HFFc6 (cell line): ENCODE measurements at places on chromosomes 5 and 9.

GRCh38 chr9:85055506-85056202 lies 386.1 kb downstream of the NTRK2 start:
- DNase-seq = no peak

DNA sequence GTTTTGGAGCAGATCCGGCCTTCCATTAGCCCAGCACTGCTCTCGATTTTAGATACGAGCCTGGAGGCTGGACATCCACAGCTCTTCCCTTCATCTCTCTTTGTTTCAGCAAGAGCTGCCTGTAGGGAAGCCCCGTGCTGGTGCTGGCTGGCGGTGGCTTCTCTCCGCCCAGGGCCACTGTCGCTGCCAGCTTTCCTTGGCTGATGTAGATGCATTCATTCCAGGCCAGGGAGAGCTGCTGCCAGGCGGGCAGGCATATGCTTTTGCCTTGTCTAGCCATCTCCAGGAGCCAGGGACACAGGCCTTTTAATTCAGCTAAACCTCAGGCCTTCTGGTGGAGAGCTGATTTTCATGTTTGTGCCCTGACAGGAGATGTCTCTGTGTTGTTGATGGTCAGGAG lies 409.3 kb upstream of the CLINT1 start:
- no peak for DNase-seq

DNA sequence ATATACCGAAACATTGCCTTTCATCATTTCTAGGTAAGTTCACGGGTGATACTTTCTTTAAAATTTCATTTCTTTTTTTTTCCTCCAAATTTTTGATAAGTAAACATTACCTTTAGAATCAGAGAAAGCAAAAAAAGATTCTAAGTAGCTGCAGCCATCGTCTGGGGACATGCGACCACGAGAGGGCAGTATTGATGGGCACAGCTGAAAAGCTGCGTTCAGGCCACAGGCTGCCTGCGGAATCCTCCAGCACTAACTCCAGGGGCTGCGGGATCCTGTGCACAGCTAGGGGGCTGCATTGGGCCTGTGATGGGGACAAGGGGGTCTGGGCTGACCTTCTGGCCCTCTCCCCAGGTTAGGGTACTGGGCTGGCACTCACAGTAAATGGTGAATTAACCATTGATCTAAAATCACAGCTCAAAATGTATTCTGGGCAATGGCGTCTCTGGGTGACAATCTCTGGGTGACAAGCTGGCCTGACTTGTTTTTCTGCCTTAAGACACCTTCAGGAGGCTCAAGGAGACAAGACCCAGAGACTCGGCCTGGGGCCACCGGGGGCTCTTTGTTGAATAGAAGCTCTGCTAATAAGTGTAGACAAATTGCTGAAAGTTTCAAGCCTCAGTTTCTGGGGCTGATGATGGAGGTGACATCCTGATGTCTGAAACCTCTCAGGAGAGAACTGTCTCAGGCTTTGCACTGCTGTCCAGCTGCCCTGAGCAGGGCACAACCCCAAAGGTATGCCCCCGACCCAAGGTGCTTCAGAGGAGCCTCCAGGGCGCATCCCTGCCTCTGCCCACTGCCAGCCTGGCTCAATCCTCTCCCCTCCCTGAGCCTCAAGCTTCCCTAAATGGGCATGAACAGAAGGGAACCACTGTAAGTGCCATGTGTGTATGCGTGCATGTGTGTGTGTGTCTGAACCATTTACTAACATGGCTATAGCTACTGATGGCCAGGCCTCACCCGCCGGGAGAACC lies 44.3 kb upstream of the SARDH start:
- DNase-seq = peak; percentile 40

GRCh38 chr5:39209924-39210323 lies 9.4 kb downstream of the FYB1 start:
- DNase-seq = no peak

DNA sequence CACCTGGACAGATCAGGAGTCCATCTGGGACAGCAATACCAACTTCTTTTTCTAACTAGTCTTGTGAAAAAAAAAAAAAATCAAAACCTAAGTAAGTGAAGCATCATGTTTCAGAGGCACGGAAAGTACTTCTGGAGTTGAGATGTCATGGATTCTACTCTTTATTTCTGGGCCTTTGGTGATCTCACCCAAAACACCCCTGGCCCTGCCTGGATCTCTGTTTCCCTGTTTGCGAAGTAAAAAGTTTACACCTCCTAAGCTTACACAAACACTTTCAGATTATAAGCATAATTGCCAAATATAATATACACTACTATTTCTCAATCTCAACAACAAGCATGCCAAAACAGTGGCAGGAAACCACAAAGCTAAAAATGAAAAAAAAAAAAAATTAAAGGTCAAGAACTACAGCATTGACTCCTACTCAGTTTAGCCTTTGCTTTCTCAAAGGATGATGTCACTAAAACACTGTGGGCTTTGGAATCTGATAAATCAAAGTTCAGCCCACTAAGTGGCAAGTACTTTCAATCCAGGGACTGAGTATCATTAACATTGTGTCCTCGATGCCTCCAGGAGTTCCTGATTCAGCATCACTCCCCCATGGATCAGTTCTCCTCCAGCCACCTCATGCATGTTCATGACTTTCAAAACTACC lies 291.9 kb downstream of the NFIB start:
- no peak for DNase-seq

- no peak for DNase-seq
Observed at GRCh38 chr5:129656952-129657351, 90.9 kb upstream of the MINAR2 start.

DNA sequence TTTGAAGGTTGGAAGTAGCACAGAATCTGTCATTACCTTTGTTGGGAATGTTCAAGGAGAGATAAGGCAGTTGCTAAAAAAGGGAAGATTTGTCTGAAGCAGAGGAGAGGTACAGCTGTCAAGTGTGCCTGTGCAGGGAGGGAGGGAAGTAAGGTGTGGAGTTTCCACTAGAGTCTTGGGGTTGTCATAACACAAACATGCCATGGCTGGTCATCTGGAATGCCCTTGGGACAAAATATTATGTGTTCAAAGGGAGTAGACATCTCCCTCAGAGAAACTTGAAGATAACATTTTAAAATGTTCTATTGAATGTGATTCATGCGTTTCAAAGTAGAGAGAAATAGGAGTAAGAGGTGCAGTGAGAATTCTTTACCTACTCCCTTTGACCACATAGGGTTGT lies 95.0 kb downstream of the MUSK start:
- no peak for DNase-seq

GRCh38 chr5:13276156-13276555 lies 668.3 kb downstream of the DNAH5 start:
- DNase-seq = no peak

GRCh38 chr5:115414406-115415142 lies 118.1 kb upstream of the CCDC112 start:
- peak; percentile 86 for DNase-seq

DNA sequence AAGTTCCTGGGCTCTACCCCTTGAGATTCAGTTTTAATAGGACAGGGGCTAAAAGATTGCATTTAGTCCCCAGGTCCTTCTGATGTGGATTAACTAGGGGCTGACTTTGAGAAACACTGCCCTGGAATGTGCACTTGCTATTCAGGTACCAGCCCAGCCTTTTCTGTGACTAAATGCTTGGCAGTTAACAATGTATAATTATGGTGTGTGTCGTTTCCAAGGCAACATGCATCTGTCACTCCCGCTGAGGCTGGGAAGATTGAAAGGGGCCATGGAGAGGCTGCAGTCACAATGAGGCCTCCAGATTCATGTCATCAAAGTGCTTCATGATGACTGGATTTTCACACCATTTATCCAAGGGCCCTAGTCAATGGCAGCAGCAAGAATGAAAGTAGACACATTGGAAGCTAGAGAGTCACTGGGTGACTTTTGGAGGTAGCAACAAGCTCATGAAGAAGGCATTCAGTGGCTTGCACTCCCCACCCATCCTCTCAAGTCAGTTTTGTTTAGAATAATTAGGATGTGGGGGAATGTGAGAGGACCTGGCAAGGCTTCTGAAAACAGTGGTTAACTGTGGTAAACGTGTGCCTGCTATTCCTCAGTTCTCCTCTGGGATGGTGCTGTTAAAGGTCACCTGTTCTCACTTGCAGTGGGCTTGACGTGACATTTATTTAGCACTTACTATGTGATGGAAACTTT lies 28.3 kb downstream of the RAI14 start:
- DNase-seq = peak; percentile 47

- DNase-seq = no peak
Observed at GRCh38 chr5:11139217-11139865, 378.3 kb upstream of the DAP start.

DNA sequence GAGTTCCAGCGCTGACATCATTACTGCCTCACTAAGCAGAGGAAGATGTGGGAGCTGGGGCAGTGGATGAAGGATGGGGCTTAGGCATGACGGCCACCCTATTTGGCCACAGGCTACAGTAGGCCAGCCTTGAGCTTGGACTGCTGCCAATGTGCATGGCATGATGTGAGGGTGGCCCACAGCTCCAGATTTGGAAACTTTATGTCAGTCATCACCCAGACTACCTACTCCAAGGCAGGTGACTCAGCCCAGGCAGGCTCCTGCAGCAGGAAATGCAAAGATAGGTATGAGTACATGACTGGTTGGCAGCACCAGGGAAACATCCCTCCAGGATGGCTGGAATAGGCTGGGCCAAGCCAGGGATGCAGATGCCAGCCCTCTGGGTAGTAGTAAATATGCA lies 303.6 kb downstream of the SPOCK1 start:
- DNase-seq = no peak
